ENCODE measurements at places on chromosomes 16 and 17. TPM values are rescaled to one million over a fixed set of nuclear protein-coding genes. Genes with fewer than 3 reads are reported as not detected.

Gene RNF43
- polyA plus RNA-seq = 2.0 TPM

Gene OR4D1
- not detected for polyA plus RNA-seq

Gene EFCAB5
- 0.05 TPM for polyA plus RNA-seq

Gene RCVRN
- polyA plus RNA-seq = not detected

Gene IKZF3
- polyA plus RNA-seq = 0.90 TPM

Gene CCDC40
- 1.6 TPM for polyA plus RNA-seq

Gene EFNB3
- 1.6 TPM for polyA plus RNA-seq

Measured in stomach (tissue), 19 donors.